ENCODE measurements at places on chromosomes 5 and 9. TPM values are rescaled to one million over a fixed set of nuclear protein-coding genes. Genes with fewer than 3 reads are reported as not detected.
A peak's percentile ranks its signal among the peaks of the same experiment; 100 is the strongest.

- no peak for DNase-seq
These were observed 42.7 kb downstream of the LRRC70 start for GRCh38 chr5:62621280-62621679.

Gene RABEPK
- 10.0 TPM for total RNA-seq

Gene DBH
- not detected for total RNA-seq

Gene IFNK
- total RNA-seq: not detected

DNA sequence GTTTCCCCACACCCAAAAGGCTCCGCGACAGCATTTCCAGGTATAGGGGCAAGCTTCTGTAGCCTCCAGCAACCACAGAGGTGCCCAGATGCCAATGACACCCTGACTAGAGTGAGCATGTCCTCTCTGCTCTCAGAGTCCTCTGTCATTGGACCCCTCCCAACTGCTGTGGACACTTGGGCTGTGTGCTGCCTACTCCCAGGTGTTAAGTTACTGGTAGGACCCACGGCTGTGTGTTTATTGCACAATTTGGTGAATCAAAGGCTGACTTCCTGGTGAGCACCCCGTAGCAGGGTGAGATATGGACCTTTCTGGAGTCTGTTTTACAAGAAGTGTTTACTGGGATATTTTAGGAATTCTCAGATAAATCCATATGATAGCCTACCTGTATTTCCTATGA lies 36.0 kb downstream of the SH3GL2 start:
- DNase-seq: no peak

Gene SAXO1
- not detected for total RNA-seq

Gene ARHGEF28
- 2.6 TPM for total RNA-seq

DNA sequence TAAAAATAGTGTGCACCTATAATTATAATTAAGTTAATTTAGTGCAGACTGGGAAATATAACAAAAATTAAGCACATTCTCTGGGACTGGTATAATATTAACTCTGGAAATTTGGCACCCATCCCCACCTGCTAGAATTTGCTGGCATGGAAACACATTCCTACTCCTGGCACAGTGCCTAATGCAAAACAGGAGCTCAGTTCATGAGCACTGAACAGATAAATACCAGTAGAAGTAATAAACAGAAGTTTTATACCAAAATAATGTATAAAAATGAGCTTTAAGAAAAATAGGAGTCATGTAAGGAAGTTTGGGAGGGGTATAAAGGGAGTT lies 23.7 kb upstream of the NPR3 start:
- DNase-seq: peak; percentile 46

Gene PCDHB11
- 1.8 TPM for total RNA-seq

- DNase-seq: no peak
These were observed 45.9 kb upstream of the MTMR12 start for GRCh38 chr5:32358611-32359010.

DNA sequence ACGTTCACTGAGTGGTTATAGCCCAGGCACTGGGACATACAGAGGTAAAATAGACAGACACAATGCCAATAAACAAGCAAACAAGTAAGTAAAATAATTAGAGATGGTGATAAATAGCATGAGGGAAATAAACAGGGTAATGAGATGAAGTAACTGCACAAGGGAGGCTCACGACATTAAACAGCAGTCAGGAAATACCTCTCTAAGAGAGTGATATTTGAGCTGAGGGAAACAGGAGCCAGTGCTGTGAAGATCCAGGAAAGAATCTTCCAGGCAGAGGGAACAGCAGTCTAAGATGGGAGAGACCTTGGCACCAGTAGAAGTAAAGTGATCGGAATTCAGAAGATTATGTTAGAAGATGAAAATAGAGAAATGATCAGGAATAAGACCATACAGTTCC lies 279.4 kb downstream of the HINT1 start:
- DNase-seq: no peak
